Left hindlimb (tissue), 1 donor: ENCODE measurements at places on chromosomes 5 and 9.

- peak; percentile 28 for DNase-seq
Observed at GRCh38 chr5:67549296-67549618, 352.7 kb upstream of the CD180 start.

DNA sequence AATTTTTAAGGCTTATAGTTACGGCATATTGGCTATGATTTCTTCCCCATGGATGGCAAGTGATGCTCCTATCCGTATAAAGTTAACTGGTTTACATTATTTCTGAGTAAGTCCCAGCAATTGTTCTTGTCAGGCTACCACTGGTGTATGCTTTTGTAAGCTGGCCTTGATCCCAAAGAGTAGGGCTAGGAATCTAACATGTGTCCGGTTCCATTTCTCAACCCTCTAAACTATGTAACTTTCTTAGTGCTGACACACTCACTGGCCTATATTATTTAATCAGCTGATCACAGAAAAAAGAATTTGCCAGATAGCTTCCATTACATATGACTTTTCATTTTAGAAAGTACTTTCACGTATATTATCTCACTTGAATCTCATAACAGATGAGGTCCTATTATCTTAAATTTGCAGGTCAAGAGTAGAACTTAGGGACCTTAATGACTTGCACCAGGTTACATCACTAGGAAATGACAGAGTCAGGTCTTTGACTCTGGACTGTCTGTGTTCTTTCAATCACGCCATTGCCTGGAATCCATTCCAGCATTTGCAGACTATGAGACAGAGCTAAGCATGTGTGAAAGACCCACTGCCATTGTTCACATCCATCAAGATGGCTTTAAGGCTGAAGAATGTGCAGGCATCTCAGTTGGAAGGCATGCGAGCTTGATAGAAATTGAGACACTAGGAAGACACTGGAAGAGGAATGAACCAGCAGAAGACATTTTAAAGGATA is 362.9 kb downstream of the ARRDC3 start:
- no peak for DNase-seq

GRCh38 chr5:137923856-137924255 is 34.6 kb downstream of the PKD2L2 start:
- DNase-seq, result no peak

DNA sequence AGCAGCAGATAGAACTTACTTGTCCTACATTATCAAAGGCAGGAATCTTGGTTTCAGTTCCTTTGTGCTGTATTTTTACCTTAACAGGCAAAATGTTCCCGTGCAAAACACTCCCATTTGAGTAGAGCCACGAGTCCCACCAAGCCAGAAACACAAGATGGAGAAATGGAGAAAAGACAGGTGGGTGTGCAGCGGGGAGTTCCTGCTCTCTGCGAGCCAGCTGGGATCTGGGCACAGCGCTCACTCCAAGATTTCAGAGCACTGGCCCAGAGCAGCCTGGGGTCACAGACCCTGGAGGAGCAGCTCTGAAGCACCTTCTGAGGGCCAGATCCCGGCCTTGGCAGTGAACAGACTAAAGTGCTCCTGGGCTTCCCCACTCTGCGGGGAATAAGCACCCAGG is 2.9 kb downstream of the UCK1 start:
- DNase-seq, result no peak

GRCh38 chr5:125484742-125485641 is 738.6 kb upstream of the ZNF608 start:
- peak; percentile 89 for DNase-seq

- no peak for DNase-seq
Observed at GRCh38 chr9:86405926-86406325, 51.7 kb upstream of the TUT7 start.

GRCh38 chr5:313265-313664 is 8.2 kb upstream of the AHRR start:
- DNase-seq, result no peak

DNA sequence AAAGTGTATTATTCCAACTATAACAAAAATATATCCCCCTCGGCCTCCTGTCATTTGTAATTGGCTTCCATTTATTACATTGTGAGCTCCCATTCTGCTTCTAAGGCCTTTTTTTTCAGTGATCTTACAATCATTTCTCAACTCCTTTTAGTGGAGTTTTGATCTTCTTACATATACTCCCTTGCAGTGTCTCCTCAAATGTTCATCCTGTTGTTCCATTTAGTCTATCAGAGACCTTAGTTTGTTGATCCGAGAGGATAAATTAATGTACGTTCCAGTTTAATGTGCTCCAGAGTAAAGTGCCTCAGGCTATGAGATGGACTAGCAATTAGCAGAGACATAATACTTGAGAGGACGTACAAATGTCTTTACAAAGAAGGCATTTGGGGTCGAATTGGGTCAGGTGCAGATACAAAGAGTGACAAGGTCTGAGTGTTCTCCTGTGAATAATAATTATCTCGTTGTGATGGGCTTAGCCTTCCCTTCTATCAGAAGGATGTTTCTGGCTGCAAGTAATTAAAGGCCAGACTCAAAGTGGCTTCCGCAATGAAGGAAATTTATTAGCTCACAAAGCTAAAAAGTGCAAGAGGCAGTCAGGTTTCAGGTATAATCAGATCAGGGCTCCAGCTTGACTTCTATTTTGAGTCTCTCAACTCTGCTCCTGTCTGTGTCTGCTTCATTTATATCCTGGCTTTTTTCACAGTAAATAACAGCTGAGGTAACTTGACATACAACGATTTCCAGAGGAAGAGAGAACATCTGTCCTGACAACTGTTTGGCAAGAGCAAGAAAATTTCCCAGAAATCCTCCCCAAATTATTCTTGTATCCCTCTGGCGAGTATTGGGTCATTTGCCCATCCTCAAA is 30.1 kb downstream of the ARRDC3 start:
- DNase-seq, result no peak

DNA sequence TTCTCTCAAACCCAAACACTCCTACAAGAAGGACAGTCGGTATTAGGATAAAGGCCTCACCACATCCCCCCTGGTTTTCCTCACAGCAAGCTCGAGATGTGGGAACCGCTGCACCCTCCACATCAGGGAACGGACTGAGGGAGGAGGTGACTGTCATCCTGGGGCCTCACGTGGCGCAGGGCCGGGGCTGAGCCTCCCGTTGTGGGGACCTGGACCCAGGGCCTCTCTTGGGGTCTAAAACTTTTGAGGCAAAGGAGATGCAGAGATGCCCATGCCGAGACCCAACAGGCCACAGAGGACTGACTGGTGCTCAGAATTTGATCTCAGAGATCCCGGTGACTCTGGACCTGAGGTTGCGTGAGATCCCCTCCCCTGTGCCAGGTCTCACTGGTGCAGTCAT is 72.7 kb downstream of the MRPL36 start:
- no peak for DNase-seq

GRCh38 chr5:151709109-151709735 is 22.5 kb upstream of the SPARC start:
- DNase-seq, result no peak

DNA sequence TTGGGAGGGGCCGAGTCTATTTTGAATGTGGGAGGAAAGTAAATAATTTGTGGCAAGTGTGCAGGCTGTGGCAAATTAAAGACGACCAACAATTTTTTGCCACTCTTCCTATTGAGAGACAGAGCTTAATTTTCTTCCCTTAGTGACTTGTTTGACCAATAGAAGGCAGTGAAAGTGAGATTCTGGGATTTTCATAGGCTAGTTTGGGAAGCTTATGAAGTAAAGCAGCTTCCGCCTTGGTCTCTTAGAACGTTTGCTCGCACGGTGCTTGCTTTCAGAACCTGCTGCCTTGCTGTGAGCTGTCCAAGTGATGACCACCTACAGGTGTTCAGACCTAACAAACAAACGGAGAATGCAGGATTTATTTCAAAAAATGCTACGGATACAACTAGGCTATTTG is 6.7 kb upstream of the OR1N2 start:
- DNase-seq, result no peak

DNA sequence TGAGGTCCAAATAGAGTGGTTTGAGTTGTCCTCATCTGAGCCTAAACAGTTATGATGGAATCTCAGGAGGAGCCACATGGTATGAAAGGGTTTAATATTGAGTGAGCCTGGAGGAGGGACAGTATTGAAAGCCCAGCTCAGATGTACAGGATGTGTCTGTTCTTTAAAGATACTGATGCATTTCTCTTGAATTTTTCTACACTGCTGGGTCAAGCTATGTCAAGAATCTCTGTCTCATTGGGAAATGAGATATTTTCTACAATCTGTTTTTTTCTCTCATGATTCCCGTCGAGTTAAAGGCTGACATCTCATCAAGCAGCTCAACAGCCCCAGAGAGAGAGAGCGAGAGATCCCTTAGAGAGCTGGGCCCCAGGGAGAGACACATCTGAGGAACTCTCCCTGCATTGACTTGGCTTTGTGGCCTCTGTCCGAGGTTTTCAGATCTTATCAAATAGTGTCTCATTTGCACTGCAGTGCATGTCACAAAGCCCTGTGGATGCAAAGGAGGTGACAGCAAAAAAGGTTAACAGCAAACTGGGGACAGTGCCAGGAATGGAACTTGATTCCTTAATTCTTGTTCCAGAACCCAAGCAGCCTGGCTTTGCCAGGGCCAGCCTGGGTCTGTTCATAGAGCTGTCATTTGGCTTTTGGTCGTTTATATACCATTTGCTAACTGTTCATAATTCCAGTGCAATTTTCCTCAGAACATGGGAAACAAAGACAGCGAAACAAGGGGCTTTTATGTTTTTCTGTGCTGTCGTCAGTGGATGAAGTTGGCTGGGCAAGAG is 19.0 kb upstream of the ACTBL2 start:
- no peak for DNase-seq

- no peak for DNase-seq
Observed at GRCh38 chr5:81245871-81246235, 12.7 kb downstream of the CKMT2 start.

DNA sequence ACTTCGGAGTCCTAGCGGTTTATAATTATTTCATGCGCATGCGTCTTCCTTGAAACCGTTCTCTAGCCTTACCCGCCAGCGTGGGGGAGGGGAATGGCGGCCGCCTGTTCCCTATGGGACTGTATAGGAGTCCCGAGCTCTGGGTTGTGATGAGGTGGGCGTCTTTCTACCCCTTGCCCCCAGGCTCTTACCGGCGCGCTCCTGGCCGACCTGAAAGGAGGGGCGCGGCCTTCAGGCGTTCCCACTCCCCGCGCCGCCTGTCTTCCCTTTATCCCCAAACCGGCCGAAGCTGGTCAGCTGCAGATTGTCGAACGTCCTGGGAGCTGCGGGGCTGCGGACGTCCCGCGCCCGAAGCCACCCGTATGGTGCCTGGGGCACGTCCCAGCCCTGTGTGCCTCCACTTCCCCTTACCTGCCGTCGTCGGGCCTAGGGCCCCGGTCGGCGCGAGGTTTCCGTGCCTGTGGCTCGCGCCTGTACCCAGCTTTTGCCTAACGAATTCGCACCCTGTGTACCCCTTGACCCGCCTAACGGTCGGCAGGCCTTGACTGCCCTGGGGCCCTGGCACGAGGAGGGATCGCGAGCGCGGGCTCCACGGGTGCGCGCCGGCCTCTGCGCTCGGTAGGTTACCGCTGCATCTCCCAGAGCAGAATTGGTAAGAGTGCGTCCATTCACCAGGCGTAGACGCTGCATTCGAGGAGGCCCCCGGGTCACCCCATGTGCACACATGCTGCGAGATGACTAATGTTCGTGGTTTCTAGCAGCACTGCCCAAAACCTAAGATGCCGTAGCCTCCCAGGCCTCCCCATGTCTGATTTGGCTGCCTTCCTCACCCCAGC is 653 bp upstream of the HNRNPH1 start:
- DNase-seq, result no peak

DNA sequence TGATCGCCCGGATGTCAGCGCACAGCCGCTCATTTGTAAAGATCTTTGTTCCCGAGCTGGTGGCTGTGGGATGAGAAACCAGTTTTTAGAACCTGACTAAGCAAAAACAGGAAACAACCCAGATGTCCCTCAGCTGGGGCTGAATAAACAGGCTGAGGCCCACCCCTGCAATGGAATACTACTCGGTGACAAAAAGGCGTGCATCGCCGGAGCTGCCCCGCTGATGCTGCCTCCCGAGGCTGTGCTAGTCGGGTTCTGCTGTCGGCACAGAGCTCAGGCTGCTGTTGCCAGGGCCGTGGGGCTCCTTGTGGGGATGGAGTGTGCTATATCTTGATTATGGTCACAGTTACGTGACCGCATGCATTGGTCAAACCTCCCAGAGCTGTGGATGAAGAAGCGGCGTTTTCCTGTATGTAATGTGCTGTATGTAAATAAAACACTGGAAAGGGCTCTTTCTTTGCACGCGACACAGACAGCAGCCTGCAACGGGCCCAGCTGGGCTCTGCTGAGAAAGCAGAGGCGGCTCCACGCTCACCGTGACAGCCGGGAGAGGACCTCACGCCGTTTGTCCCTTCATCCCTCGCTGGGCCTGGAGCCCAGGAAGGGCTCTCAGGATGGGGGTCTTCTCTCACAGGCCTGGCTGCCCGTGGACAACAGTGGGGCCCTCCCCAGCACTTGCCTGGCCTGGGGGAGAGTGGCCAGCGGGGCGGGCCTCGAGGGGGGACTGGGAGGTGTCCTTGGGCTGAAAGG is 51.5 kb upstream of the RNU6ATAC start:
- DNase-seq, result peak; percentile 53

DNA sequence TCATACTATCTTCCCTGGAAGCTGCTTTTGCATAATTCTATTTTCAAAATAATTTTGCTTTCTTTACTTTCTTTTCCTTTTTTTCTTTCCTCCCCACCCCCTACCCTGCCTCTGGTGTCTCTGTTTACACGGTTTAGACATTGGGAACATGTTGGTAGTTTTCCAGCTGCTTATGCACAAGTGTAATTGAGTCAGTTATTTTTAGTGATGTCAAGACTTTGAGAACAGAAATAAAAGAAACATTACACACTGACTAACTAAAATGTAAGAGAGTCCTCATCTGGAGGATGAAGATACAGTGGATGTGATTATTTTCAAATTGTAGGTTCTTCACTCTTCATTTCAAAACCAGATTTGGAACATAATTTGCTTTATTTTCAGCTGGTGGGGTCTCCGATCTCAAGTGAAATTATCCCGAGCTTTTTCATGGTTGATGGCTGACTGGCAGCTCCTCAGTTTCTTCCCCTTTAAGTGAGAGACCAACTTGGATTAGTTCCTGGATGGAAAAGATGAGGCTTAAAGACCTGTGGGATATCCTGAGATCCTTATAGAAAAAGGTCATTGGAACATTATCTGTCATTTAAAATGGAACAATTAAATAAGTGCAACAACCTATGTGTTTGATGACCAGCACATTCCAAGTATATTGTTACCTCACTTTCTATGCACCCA is 154.4 kb upstream of the ZNF462 start:
- no peak for DNase-seq

- no peak for DNase-seq
Observed at GRCh38 chr9:4886698-4887097, 94.0 kb downstream of the RCL1 start.

GRCh38 chr5:111070272-111071134 is 1.0 kb upstream of the TSLP start:
- DNase-seq, result no peak

- no peak for DNase-seq
Observed at GRCh38 chr9:38447703-38448102, 23.4 kb upstream of the IGFBPL1 start.

GRCh38 chr5:179908528-179908927 is 831 bp upstream of the TBC1D9B start:
- no peak for DNase-seq
